ENCODE measurements at places on chromosomes 1 and 21.
A peak's percentile ranks its signal among the peaks of the same experiment; 100 is the strongest.

DNA sequence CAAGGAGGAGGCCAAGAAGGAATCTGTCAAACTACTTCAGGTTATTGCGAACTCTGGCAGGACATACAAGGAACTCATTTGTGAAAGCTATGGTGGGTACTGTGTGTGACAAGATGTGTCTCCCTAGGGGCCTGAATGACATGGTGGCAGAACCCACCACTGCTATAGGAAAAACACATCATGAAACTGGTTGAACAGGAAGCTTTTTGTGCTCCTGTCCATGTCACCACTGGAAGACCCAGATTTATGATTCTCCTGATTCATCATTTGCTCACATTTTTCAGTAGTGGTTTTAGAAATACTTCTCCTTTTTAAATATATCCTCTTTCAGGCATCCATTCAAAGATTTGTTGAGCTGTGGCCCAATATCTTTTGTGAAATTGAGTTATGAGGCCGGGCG is 23.6 kb downstream of the ARMH1 start:
- DNase-seq: no peak

- no peak for DNase-seq
Measured at GRCh38 chr1:198030682-198031081, 113.5 kb downstream of the LHX9 start.

GRCh38 chr1:46062651-46063319 is 69.6 kb downstream of the PIK3R3 start:
- DNase-seq: peak; percentile 73

DNA sequence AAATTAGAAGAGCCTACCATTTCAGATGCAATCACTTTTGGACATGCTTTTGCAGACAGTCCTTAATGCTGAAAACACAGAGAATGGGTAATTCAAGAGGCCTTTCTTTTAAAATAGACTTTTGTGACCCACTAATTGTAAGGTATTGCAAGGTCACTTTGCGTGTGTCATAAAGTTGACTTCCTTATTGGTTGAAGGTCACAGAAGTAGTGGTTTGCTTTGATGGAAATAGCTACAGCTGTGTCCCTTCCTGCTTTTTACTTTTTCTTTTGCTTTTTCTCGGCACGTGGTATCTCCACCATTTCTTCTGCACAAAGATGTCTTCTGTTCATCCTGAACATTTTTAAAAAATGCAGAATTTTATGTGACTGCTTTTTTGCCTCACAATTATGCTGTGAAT is 146.8 kb downstream of the DYRK1A start:
- DNase-seq: no peak

DNA sequence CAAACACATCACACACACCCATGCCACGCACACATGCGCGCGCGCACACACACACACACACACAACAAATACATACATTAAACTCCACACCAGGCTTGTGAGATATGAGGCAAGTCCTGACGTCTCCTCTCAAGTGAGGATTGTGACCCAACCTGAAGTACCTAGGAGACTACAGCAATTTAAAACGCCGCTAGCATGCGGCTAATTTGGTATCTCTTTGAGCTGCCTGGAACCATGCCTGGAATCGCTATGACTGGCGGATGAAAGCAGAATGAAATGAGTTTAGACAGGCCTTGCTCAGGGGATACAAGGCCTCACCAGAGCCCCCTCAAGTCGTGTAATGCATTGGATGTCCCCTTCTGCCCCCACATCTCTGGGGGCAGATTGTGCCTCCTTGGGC is 1.6 kb upstream of the RAB7B start:
- DNase-seq: no peak

- no peak for DNase-seq
Measured at GRCh38 chr1:151888972-151889570, 20.2 kb downstream of the THEM4 start.

DNA sequence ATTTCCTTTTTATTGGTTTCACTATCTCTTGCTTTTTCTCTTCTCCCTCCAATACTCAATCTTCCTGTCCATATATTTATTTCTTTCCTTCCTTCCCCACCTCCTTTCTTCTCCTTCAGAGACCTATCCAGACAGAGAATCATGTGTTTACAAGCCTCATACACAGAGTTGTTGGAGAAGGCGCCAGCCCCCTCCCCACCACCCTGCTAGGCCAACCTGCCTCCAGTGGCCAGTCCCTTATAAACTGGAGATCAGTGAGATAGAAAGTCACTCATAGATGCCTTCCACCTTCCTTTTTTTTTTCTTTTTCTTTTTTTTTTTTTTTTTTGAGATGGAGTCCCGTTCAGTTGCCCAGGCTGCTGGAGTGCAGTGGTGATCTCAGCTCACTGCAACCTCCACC is 53.3 kb downstream of the CD247 start:
- DNase-seq: no peak

DNA sequence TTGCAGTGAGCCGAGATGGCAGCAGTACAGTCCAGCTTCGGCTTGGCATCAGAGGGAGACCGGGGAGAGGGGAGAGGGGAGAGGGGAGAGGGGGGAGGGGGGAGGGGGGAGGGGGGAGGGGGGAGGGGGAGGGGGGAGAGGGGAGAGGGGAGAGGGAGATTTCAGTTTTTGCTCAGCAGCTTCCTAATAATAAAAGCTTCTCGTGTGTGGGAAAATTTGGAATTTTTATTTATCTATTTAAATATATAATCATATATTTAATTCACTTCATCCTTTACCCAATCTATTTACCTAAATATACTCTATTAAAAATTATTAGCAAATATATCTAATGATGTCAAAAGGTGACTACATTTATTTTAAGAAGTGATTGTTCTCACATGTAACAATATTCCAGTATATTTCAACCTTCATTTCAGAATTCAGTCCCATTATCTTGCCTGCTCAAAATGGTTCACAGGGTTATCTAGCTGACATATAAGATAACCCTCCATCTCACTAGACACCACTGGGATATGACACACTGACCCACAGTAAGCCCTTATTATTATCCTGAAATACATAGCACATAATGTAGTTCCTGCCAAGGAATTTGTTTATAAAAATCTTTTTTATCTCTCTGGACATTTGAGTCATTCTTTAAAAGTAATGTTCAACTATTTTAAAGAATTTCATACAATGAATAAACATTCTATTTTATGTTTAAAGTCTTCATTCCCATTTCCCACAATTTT is 105.9 kb downstream of the GPATCH2 start:
- no peak for DNase-seq

- no peak for DNase-seq
Measured at GRCh38 chr1:46190539-46190938, 7.7 kb downstream of the POMGNT1 start.

DNA sequence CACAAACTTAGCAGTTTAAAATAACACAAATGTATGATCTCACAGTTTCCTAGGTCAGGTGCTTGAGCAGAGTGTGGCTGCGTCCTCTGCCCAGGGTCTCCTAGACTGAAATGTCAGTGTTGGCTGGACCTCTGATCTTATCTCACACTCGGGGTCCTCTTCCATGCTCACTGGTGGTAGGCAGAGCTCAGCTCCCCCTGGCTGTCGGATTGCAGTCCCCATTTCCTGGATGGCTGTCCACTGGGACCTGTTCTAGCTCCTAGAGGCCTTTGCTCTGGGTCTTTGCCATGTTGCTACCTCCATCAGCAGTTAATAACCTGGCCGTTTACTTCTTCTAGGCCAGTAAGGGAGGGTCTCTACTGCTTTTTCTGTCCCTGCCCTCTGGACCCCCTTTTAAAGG is 107.5 kb downstream of the PCNX2 start:
- DNase-seq: no peak

- DNase-seq: no peak
Measured at GRCh38 chr1:232937741-232938375, 12.6 kb upstream of the NTPCR start.

- DNase-seq: no peak
Measured at GRCh38 chr1:199510314-199510713, 517.2 kb upstream of the NR5A2 start.

- no peak for DNase-seq
Measured at GRCh38 chr1:243758647-243759046, 91.4 kb downstream of the AKT3 start.

- no peak for DNase-seq
Measured at GRCh38 chr1:95139039-95139438, 21.9 kb downstream of the TLCD4 start.

- DNase-seq: no peak
Measured at GRCh38 chr1:36269408-36269838, 36.7 kb upstream of the SH3D21 start.

GRCh38 chr1:167166690-167167075 is 54.0 kb upstream of the POU2F1 start:
- DNase-seq: no peak

DNA sequence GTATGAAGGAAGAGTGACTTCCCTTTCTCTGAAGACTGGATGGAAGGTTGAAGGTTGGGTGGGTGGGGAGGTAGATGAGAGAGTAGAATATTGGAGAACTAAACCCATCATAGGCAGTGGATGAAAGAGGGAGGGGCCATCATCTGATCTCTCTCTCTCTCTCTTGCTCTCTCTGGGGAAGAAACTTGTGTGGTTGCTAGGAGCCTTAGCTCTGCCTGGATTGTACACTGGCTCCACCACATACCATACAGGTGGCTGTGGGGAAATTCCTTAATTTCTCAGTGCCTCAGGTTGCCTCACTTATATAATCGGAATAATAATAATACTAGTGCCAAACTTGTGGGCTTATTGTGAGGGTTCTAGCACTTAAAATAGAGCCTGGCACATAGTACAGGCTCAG is 9.5 kb downstream of the XCL1 start:
- DNase-seq: no peak

DNA sequence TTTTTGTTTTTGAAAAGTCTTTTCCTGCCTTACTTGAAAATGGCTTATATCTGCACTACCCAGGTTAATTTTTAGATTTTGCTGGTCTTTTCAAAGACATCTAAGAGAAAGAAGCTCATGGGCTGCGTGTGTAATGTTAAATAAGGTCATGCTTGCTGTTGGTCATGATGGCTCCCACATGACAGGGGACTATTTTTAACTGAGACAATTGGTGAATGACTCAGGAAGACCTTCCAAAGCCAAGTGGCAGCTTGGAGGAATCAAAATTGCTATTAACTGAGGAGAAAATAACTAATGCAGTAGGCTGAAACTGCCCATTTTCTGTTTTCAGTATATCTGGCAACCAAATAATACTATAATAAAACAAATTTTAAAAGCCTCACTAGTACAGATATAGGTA is 117.1 kb upstream of the SPAG17 start:
- DNase-seq: no peak

DNA sequence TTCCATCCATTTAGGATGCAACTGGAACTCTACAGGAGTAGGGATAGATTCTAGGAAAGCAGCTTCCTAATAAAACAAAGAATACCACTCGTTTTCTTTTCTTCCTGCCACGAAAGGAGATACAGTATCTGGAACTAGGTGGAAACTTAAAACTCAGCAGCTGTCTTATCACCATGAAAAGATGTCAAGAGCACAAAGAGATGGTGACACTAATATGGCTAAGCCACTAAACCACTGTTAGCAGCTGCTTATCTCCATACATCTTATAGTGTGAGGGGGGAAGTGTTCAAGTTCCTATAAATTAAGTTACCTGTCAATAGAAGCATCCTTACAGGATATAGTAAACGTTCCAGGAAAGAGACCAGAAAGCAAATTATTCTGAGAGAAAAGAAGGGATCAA is 162.5 kb downstream of the TYW3 start:
- no peak for DNase-seq

DNA sequence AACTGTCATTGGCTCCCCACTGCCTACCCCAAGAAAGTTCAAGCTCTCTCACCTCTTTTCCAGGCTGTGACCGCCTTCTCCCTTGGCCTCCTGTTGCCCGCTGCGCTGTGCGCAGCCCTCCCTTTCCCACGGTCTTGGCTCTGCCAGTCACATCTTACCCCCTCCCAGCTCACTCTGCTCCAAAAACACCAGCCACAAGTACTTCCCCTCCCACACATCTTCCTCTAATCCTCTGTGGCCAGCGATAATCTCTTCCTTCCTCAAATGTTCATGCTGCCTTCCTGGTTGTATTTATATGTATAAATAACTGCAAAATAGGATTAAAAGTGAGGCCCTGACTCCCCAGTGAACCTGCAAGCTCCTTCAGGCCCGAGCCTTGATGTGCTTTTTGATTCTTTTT is 81.8 kb downstream of the AJAP1 start:
- no peak for DNase-seq

- peak; percentile 73 for DNase-seq
Measured at GRCh38 chr21:27700974-27701614, 734.2 kb upstream of the ADAMTS5 start.

GRCh38 chr1:17615959-17616358 is 76.5 kb downstream of the ARHGEF10L start:
- DNase-seq: no peak

DNA sequence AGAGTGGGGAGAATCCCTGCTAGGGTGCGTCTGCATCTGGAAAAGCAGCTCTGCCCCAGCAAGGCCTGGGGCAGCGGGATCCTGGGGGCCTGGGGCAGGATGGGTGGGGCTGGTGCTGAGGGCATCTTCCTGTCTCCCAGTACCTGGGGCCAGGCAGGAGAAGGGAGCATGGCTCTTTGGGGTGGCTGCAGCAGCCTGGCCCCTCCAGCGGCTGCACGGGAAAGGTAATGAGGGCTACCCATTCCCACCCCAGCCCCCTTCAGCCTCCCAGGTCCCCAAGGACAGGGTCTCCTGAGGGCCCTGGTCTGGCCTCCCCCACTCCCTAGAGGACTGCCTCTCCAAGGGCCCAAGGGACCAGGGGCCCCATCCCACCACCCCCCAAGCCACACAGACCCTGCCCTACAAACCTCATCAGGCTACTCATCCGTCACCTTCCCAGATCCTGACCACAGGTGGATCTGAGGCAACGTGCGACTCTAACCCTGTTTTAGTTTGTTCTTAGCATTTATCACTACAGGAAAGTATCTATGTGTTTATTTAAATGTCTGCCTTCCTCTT is 910 bp upstream of the ANKRD65 start:
- DNase-seq: no peak

DNA sequence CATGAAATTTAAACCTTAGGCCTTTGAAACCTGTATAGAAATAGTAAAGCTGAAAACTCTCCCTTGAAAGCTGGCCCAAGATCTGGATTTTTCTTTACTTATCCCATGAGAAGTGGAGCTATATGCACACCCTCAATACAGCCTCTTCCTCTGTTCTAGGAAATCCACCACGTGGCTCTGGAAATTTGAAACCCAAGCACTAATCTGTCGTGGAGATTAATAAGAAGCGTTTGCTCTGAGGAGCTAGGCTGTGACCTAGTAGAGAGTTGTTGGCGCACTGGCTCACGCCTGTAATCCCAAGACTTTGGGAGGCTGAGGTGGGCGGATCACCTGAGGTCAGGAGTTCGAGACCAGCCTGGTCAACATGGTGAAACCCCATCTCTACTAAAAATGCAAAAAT is 291.3 kb upstream of the PLXNA2 start:
- DNase-seq: no peak

- no peak for DNase-seq
Measured at GRCh38 chr1:52967666-52968065, 40.6 kb downstream of the SCP2 start.

GRCh38 chr1:182507685-182508084 is 57.7 kb downstream of the RGSL1 start:
- DNase-seq: no peak

Measured in activated CD4-positive, alpha-beta memory T cell treated with anti-CD3 and anti-CD28 coated beads for 36 hours (primary cell).